Activated T-helper 1 cell treated with anti-CD3 and anti-CD28 coated beads, Interleukin-2, amount 50 U/mL, for 16 hours (primary cell): ENCODE measurements at places on chromosomes 3 and 15.

- DNase-seq = no peak
These were observed 15.0 kb upstream of the FYCO1 start for GRCh38 chr3:46010519-46011113.

- DNase-seq = no peak
These were observed 500.1 kb downstream of the MFSD1 start for GRCh38 chr3:159301961-159302360.

DNA sequence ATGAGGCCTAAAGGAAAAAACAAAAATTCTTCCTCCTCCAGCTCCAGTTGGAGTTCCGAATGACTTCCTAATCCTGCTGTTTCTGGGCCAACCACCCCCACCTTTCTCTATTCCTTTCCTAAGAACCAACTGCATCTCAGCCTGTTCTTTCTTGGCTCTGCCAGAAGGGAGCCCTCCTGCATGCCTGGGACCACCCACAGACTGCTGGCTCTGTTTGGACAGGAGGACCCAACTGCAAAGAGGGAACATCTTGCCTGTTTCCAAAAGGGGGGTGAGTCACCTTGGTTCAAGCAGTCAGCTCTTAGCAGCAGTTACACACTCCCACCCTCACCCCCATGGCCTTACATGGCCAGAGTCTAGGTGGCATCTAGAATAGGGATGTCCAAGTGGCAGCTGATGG lies 116.0 kb upstream of the PRICKLE2 start:
- no peak for DNase-seq

DNA sequence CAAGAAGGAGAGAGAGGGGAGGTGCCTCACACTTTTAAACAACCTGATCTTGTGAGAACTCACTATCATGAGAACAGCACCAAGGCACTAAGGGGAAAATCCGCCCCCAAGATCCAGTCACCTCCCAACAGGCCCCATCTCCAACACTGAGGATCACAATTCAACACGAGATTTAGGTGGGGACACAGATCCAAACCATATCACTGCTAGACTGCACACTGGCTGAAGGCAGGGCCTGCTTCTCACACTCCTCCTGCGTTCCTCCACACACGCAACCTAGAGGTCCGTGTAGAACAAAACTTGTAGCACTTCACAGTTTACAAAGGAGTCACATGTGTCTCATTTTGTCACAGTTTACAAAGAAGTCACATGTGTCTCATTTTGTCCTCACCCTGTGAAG lies 97.8 kb downstream of the DAPK2 start:
- DNase-seq = no peak
